Right ventricle myocardium inferior (tissue), 1 donor: ENCODE measurements at places on chromosomes 2 and 18.

DNA sequence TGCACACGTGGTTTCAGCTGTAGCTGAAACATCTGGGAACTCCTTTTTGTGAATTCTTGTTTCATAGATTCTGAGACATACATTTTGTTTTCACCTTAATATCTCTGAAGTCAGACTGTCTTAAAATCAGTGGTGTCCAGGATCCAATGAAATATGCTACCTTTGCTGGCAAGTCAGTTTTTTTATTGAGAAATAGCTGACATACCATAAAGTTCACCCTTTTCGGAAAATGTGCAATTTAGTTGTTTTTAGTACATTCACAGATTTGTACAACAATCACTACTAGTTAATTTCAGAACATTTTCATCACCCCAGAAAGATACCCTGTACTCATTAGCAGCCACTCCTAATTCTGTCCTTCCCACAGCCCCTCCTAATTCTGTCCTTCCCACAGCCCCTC is 243.7 kb downstream of the GLI2 start:
- no peak for DNase-seq

GRCh38 chr2:118805064-118805690 is 42.3 kb downstream of the EN1 start:
- no peak for DNase-seq

GRCh38 chr18:56926734-56927133 is 220.2 kb upstream of the BOD1L2 start:
- no peak for DNase-seq

DNA sequence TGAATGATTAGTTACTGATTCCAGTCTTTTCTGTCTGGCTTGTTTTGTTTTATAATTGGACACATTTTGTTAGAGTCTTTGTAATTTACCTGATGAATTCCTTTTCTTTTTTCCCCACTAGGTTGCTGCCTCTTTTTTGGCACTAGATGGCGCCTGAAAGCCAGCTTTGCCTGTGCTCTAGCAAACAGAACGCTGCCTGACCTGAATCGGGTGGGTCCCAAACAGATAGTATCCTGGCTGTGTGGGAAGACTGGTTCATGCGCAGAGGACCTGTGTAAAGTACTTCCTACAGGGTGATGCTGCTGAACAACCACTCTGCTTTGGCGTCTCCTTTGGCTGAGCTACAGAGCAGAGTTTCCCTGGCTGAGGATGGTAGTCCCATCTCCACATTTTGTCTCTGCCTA is 288.2 kb downstream of the IKZF2 start:
- DNase-seq: no peak

GRCh38 chr18:48079885-48080284 is 149.4 kb upstream of the SMAD2 start:
- DNase-seq: no peak

GRCh38 chr18:26621161-26622026 is 73.0 kb upstream of the KCTD1 start:
- no peak for DNase-seq

DNA sequence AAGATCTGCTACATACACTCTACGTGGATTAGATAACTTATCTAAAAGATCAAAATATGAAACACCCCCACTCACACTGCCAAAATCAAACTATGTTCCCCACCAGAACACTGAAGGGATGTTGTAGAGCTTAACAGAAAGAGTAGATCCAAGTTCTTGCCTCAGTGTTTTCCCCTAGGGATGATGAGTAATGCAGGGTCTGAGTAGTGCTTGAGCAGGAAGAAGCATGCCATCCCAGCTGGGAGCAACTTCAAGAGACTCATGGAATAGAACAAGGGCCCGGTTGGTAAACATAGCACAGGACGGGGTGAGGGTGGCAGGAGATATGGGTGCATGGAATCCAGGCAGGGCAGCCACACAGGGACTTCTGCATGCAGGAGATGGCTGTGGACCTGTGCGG is 74.3 kb downstream of the SNTG2 start:
- no peak for DNase-seq

GRCh38 chr2:176555781-176556180 is 286.5 kb downstream of the MTX2 start:
- no peak for DNase-seq

DNA sequence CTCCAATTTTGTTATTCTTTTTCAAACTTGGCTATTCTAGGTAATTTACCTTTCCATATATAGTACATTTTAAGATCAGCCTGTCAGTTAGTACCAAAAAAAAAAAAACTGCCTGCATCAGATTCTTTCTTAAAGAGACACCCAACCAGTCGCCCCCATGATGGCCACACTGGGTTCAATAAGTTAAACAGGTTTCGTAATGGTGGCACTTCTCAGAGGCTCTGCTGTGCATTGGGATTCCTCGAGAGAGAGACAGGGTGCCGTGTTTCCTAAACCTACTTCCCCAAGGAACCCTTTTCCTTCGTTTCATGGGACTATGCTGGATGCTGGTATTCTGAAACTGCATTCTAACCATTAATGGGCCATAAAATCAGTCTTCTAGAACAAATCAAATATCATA is 37.4 kb downstream of the MYO7B start:
- DNase-seq: no peak

- no peak for DNase-seq
Measured at GRCh38 chr2:285531-285930, 2.4 kb downstream of the ALKAL2 start.

DNA sequence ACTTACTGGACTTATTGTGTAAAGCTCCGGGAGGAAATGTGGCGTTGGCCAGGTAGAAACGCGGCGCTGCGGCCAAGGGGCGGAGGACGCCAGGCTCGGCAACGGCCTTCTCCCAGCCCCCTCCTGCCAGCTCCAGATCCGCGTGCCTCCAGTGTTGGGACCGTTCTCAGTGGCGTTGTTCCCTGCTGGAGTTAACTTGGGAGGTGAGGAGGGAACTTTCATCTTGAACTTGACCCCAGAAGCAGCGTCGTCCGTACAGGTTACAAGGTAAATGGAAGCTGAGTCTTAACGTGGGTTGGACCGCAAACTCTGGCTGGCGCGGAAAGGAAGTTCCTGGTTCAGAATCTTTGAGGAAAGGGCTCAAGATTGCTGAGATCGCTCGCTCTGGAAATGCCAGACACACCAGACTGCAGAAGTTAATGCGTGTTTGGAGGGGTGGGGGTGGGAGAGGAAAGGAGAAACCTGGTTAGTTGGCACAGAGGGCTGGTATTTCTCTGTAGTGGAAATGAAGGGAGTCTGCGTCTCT is 1.3 kb downstream of the TANC1 start:
- no peak for DNase-seq

- no peak for DNase-seq
Measured at GRCh38 chr2:206204710-206205109, 45.0 kb downstream of the EEF1B2 start.

GRCh38 chr18:22021701-22022100 is 147.7 kb upstream of the GATA6 start:
- no peak for DNase-seq

DNA sequence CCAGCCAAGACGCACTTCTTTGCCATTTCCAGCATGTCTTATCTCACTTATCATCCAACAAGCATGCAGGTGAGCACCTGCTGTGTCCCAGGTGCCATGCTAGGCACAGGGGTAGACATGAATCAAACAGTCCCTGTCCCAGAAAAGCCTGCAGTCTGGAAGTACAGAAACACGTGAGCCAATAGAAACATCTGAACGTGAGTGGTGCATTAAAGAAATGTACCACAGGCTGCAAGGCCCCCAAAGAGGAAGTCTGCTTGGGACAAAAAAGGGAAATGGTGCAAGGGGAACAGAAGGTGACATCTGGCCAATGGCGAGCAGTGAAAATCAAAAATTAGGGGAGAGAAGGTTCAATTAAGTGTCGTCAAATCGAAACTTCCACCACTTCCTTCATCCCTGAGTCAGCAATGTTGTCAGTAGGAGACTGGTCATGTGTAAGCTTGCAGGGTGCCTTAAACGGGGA is 17.6 kb upstream of the TMEM247 start:
- DNase-seq: no peak

GRCh38 chr2:149885468-149885867 is 297.9 kb upstream of the MMADHC start:
- DNase-seq: no peak

GRCh38 chr2:25788457-25788856 is 89.8 kb downstream of the ASXL2 start:
- DNase-seq: no peak

DNA sequence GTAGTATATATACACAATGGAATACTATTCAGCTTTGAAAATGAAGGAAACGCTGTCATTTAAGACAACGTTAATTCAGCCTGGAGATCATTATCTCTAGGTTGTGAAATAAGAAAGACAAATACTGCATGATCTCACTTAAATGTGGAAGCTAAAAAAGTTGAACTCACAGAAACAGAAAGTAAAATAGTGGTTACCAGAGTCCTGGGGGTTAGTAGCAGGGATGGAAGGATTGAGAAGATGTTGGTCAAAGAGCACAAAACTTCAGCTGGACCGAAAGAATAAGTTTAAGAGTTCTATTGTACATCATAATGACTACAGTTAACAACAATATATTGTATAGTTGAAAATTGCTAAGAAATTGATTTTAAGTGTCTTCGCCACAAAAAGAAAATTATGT is 670.3 kb downstream of the NR4A2 start:
- DNase-seq: no peak

GRCh38 chr2:100182494-100183361 is 40.3 kb upstream of the AFF3 start:
- DNase-seq: peak; percentile 68

DNA sequence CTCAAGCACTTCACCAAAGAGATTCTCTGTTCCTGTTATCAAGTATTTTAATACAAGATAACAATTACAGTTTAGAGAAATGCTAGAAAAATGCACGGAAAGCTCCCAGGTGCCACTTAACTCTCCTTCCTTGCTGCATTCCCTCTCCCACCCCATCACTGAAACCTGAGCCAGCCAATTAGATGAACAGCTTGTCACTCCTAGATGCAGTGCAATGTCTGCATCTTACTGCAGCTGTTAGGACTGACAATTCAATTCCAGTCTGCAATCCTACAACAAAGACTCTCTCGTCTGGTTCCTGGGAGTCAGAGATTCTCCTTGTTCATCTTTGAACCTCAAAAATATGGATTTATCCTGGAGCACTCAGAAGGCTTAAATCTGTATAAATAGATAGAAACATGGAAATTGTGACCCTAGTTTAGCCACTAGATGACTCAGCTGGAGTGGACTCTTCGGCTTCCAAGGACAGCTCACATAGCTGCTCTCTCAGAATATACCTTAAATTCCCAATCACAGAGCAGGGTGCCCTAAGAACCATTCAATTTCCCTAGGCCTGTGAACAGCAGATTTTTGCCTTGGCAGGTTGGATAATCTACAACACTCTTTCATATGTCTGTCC is 311.1 kb downstream of the NRXN1 start:
- DNase-seq: no peak

DNA sequence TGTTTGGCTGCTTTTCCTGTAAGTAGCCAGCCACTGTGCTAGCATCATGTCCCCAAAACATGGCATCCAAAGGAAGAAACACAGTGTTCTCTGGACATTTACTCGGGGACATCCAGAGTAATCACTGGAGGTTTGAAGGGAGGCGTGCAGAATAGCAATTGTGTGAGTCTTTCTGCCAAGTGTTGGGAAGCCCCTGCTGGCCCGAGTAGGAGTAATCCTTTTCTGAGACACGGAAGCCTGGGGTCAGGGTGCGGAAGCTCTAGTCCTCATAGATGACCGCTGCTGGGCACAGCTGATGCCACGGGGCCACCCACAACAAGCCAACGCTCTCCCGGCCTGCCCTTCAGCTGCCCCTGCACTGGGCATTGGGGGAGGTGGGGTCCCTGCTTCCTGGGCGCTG is 24.8 kb upstream of the HDAC4 start:
- DNase-seq: no peak

DNA sequence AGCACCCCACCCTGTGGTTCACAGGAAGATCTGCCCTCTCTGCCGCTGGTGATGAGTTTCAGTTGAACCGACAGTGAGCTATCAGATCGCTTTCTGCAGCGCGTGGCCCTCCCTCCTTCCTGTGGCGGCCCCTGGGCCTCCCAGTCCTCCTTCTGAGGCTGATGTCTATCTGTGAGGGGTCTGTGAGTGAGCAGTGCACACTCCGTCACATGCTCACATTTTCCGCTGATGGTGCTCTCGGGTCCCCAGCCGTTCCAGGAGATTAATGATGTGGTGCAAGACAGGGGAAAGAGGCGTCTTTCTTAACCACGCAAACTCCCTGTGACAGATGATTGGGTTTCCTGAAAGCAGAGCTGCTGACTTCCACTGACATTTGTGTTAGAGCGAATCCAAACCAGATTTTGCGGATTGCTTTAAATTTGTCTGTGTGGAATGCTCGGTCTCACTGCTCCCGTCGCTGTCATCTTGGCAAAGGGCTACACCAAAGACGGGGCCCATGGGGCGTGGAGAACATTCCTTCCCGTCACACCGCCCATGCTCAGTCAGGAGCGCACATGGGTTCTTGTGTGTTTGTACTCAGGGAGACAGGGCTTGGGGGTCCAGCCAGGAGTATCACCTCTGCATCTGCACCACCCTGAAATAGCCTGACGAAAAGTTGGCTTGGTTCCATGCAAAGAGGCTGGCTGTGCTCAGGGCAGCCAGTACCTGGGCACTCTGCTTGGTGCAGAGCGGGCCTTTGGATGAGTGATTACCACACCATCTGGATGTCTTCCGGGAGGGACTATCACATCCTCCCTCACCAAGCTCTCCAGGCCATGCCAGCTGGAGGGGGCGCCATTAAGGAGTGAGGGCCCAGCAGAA is 154.7 kb upstream of the HS6ST1 start:
- DNase-seq: no peak

- no peak for DNase-seq
Measured at GRCh38 chr2:239264492-239264837, 136.4 kb downstream of the HDAC4 start.

DNA sequence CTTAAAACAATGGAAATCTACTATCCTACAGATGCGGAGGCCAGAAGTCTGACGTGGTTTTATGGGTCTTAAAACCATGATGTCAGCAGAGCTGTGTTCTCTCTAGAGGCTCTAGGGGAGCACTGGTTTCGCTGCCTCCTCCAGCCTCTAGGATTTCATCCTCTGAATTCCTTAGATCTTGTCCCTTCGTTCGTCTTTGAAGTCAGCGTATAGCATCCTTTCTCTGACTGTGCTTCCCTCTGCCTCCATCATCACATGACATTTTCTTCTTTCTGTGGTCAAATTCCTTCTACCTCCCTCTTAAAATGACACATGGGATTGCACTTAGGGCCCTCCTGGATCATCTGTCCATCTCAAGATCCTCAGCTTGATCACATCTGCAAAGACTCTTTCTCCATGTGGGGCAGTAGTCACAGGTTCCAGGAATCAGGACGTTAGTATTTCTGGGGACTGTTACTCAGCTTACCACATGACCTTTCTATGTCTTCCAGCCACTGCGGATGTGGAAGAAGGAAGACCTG is 22.7 kb upstream of the NCK2 start:
- no peak for DNase-seq

- DNase-seq: no peak
Measured at GRCh38 chr2:129611471-129611870, 368.0 kb upstream of the RAB6C start.

GRCh38 chr2:5894355-5894754 is 202.2 kb downstream of the SOX11 start:
- no peak for DNase-seq
